ENCODE measurements at places on chromosomes 5 and 9.

GRCh38 chr5:58106754-58107410 is 353.0 kb downstream of the PLK2 start:
- ATAC-seq: no peak

GRCh38 chr9:38355115-38355514 is 37.4 kb upstream of the ALDH1B1 start:
- ATAC-seq: no peak

- no peak for ATAC-seq
These were observed 225.3 kb upstream of the TLE4 start for GRCh38 chr9:79346350-79347020.

DNA sequence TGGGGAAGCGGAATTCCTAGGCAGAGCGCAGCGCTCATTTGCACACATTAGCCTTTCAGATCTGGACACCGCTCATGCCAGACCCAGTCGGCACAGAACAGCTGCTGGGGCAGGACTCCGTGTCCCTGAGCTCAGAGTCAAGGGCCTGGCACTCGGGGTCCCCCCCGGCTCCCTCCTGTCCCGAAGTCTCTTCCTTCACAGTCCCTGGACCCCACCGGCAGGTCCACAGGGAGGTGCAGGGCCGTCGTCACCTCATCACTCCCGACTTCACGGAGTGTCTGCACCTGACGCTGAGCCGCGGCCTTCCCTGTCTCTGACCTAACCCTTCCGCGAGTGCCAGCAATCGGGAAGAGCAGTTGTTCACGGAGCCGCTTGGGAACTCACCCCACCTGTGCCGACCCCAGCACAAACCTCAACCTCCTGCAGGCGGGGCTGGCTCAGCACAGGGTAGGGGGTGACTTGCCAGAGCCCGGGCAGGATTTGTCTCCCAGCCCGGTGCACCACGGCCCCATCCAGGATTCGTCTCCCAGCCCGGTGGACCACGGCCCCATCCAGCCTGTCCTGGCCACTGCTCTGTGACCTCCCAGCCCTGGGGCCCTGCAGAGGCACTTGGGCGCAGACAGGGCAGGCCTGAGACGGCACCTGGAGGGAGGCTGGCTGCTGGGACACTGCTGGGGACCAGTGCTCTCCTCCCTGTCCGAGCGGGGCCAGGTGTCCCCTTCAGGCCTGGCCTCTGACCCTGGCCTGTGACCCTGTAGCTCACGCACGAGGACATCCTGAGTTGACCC is 9.9 kb upstream of the SLC9A3 start:
- no peak for ATAC-seq

GRCh38 chr5:102218159-102218558 is 77.9 kb downstream of the SLCO4C1 start:
- ATAC-seq: no peak

DNA sequence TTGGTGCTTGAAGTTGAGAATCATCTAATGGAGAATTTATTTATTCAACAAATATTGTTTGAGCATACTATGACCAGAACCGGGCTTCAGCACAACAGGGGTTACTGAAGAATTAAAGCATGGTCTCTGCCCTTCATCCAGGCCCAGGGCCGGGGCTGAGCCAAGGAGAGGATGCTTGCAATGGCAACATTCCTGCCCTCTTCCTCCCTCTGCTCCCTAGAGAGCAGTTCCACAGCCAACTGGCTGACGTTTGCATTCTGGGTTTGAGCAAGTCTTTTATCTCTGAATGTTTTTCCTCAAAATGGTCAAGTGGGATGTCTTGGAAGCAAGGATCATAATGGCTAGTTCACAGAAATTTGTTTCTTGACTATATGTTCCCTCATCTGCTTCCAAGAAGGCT is 80.7 kb downstream of the GLDC start:
- ATAC-seq: no peak

GRCh38 chr9:83432104-83432627 is 106.0 kb downstream of the FRMD3 start:
- no peak for ATAC-seq

DNA sequence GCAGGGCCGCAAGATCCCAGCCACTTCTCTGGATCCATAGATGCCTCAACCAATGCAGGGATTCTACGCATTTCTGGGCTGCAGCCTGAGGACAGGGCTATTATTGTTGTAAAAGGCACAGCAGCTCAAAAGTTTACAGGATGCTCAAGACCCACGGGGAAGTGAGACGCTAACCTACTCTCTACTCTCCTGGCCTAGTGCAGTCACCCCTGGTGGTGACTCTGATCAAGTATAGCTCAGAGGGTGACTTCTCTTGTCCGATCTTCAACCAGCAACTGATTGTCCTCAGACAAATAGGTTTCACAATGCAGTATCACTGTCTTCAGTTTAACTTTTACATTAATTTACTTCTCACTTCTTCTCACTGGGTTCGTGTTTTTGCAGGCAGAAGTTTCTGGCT is 34.3 kb upstream of the ZNF354B start:
- no peak for ATAC-seq

- ATAC-seq: peak; percentile 81
These were observed 74.5 kb downstream of the MAPKAP1 start for GRCh38 chr9:125632321-125633115.

- ATAC-seq: no peak
These were observed 76.9 kb upstream of the CDH6 start for GRCh38 chr5:31116466-31117031.
